ENCODE measurements at places on chromosomes 4 and X.
A peak's percentile ranks its signal among the peaks of the same experiment; 100 is the strongest.

GRCh38 chrX:30593440-30594200 is 16.1 kb upstream of the TASL start:
- peak; percentile 0 for DNase-seq

DNA sequence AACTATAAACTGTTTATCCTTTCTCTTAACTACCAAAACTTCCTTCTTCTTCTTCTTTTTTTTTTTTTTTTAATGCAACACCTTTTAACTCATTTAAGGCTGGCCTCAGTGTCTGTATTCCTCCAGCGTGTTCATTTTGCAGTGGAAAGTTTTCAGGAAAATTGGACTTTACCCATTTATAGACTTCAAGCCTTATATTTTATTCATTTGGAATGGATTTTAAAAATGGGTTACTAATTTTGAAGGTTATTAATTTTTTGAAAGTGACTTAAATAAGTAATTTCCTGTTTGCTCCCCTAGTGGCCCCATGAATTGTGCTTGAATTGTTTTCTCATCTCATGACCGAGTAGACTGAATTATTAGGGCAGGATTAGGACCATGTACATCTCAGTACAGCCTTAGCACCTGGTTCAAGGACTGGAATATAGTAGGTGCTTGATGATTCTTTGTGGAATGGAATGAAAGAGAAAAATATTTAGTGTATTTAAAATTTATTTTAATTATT is 282.7 kb downstream of the ANKRD50 start:
- no peak for DNase-seq

DNA sequence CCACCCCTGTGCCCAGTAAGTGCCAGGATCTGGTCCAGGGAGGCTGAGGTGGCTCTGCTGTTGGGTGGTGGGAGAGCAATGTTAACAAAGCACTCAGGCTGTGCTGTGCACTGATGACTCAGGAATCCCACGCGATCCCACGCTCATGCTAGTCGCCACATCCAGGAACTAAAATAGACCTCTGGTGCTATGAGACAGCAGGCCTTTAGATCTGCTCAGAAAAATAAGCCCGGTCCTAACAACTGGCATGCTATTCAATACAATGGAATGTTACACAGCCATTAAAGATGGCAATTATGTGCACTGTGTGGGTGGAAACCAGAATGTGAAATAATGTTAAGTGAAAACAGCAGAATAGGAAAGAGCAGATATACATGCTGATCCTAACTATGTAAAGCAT is 26.0 kb downstream of the ARL13A start:
- no peak for DNase-seq

GRCh38 chr4:145435646-145436045 is 46.0 kb upstream of the SMAD1 start:
- DNase-seq, result no peak

GRCh38 chrX:150118476-150118875 is 180.2 kb upstream of the EOLA2 start:
- no peak for DNase-seq

GRCh38 chr4:186979961-186980745 is 256.5 kb upstream of the FAT1 start:
- no peak for DNase-seq

All from stimulated activated CD8-positive, alpha-beta memory T cell treated with anti-CD3 and anti-CD28 coated beads, Interleukin-4, amount 100 ng/mL, for 1 hour (primary cell).